ENCODE measurements at places on chromosomes 16 and 17.

DNA sequence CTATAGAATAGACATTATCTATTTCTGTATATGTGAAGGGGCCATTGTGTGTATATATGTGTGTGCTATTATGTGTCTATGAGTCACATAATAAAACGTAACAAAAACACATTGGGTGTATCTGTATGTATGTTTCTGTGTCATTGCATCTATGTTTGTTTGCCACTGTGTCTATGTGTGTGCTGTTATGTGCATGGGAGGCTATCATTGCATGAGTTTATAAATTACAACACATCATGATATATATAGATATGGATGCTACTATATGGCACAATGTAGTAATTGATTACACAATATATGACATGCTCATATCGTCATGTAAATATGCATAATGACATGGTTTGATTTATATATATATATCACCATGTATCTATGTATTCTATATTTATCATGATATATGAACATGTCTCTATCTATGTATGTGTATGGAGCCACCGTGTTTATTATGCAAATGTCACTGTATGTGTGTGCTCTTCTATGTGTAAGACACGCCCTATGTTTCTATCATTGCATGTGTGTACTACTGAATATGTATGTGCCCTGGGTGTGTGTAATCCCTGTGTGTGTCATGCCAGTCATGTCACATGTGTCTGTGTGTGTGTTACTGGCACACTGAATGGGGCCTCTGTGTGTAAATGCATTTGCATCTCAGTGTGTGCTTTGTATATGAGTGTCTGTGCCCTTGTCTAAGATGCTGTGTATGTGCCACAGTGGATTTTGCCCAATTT is 1.4 kb upstream of the TSPOAP1 start:
- peak; percentile 63 for DNase-seq

DNA sequence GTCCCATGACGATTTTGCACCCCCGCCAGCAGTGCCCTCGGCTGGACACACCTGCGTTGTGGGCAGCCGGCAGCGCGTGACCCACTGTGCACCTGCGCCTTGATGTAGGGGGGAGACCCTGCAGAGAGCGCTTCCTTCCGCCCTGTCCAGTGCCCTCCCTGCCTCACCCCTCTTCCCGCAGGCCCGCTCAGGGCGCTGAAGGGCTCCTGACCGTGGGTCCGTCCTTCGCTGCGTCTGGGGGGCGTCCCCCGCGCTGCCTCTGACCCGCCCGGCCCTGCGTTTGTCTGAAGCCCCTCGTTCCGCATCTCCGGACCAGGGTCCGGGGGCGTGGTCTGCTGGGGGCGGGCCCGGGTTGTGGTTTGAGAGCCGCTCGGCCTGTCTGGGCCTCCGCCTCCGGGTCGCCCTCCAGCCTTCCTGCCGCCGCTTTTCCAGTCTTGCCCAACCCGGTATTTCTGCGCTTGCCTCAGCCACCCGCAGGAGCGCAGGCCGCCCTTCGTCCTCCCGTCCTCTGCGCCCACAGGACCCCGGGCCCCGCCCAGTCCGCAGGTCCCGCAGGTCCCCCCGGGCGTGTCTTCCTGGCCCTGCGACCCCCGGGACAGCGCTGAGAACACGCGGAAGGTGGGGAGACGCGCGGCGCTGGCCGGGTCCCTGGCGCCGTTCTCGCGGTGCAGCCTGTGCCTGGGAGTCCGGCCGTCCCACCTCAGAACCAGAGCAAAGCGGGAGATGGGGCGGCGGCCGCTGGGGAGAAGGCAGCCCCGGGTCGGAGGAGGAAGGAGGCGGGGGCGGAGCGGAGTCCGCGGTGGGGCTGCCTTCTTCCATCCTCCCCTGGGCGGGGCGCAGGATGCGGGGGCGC is 4.0 kb upstream of the IL17C start:
- DNase-seq: peak; percentile 86

- no peak for DNase-seq
Observed at GRCh38 chr16:24132048-24132796, 123.9 kb upstream of the CACNG3 start.

- no peak for DNase-seq
Observed at GRCh38 chr16:78462288-78463208, 363.1 kb downstream of the WWOX start.

DNA sequence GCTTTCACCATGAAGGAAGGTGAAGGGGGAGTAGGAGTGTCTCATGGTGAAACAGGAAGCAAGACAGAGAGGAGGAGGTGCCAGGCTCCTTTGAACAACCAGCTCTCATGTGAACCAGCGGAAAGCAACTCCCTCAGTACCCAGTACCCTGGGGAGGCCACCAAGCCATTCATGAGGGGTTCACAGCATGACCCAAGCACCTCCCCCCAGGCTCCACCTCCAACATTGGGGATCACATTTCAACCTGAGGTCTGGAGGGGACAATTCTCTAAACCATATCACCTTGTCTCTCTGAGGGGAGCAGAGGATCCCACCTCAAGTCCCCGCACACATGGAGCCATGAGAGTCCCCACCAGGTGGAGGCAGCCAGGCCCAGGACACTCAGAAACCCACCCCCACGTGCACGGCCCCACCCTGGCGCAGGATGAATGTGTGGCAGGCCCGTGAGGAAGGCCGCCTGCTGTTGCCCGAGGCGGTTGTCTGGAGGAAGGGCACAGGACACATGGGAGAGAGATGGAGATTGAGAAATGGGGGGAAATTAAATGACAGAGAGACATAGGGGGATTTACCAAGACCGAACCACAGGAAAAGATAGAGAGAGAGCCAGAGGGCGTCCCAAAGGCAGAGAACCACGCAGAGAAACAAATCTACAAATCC is 85.9 kb downstream of the TMEM132E start:
- DNase-seq: no peak

DNA sequence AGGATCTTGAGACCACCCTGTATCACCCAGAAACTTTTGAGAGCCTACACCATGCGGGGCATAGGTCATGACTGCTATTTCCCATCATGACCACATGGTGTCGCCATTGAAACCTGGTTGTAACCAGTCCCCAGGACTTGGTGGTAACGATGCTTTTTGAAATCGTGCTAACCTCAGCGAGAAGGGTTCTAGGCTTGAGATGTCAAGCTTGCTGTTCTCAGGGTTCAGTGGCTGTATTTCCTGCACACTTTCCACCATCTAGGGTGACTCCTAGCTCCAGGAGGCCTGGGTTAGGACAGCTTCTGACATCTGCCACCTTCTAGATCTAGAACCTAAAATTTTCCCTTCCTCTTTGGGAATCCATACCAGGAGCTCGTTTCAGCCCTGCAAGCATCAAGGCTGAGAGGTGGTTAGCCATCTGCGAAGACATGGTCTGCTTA is 13.0 kb upstream of the SPNS3 start:
- peak; percentile 54 for DNase-seq

DNA sequence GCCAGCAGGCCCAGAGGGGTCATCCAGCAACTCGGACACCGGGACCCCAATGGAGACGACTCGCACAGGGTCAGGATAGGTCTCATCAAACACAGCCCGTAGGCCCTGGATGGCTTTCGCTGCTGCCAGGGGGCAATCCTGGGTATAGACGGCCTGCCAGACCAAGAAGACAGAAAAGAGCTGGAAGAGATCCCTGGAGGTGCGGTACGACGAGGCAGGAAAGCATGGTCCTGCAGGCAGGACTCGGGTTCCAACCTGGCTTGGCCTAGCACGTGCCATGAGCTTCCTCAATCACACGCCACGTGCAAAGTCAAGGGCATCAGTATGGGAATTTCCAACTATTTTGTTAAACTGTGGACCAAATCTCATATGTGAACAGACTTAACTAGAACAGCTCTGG is 6.3 kb upstream of the EXOSC6 start:
- DNase-seq: no peak

GRCh38 chr17:74393346-74393942 is 26.1 kb downstream of the GPR142 start:
- no peak for DNase-seq

DNA sequence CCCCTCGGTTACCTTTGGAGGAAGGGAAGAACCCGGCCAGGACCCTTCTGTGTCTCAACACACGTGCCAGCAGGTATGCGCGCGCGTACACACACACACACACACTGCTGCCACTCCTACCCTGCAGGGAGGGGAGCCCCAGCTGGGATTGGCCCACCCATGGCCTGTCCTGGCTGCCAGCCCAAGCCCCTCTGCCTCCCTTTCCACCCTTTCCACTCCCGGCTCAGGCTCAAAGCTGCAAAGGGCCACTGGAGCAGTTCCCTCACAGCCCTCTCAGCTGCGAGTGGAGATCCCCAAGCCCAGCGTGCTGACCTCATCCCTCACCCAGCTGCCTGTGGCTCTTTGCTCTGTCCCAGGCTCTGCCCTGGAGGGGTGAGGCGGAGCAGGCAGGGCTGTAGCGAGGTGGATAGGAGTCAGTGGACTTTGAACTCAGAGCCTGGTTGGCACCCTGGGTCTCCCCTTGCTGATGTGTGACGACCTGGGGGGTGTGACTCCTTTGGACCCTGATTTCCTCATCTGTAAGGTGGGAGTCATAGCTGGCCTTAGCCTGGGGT is 14.5 kb downstream of the KIF19 start:
- no peak for DNase-seq

DNA sequence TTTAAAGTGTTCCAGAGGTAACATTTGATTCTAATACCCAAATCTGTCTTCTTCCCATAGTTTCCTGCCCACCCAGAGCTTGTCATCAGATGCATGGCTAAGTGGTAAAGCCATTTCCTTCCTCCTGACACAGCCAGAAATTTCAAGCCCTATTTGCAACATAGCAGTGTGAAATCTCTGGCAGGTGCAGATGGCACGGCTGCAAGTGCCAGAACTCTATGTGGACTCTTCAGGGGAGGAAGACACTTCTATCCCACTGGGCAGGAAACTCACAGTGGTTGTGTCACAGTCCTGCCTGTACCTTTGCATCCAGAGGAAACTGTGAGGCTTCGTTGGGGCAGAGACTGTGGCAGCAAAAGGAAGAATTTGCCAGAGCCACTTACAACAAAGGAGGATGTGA is 13.2 kb downstream of the DYNLRB2 start:
- no peak for DNase-seq

DNA sequence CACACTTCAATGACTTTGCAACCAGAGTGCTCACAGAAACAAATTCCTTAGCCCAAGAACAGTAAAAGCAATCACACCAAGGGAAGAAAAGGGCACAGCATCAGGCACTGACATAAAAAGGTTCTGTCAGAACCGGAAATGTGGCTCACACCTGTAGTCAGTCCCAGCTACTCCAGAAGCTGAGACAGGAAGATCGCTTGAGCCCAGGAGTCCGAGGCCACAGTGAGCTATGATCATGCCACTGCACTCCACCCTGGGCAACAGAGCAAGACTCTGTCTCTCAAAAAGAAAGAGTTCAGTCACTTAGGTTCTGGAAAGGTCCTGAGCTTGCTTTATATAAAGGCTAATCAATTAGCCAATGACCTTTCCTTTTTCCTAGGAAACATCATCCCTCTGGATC is 22.7 kb downstream of the YWHAE start:
- no peak for DNase-seq

- no peak for DNase-seq
Observed at GRCh38 chr16:8795091-8795490, 2.3 kb downstream of the TMEM186 start.

GRCh38 chr17:36930583-36930900 is 6.7 kb upstream of the LHX1 start:
- DNase-seq: no peak

DNA sequence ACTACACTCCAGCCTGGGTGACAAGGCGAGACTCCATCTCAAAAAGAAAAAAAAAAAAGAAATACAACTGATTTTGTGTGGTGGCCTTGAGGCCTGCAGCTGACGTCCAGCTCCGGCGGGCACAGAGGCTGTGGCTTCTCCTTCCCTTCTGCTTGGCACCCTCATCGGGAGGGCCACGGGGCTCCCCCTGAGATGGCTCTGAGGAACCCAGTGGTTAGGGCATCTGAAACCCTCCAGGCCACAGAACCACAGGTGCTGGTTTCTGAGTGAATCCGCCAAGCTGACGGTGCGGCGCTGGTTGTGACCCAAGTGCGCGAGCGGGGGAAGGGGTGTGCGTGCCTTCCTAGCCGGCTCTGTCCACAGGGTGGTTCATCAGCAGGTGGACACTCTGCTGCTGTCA is 63.4 kb downstream of the LMF1 start:
- no peak for DNase-seq

GRCh38 chr17:79400989-79401703 is 209.7 kb downstream of the RBFOX3 start:
- DNase-seq: peak; percentile 55

- DNase-seq: no peak
Observed at GRCh38 chr16:11400076-11400475, 54.8 kb downstream of the RMI2 start.

- no peak for DNase-seq
Observed at GRCh38 chr17:77513045-77513444, 372.3 kb downstream of the SEC14L1 start.

GRCh38 chr16:58339452-58339981 is 44.7 kb upstream of the PRSS54 start:
- DNase-seq: no peak

- no peak for DNase-seq
Observed at GRCh38 chr16:25171390-25171789, 45.4 kb upstream of the AQP8 start.

DNA sequence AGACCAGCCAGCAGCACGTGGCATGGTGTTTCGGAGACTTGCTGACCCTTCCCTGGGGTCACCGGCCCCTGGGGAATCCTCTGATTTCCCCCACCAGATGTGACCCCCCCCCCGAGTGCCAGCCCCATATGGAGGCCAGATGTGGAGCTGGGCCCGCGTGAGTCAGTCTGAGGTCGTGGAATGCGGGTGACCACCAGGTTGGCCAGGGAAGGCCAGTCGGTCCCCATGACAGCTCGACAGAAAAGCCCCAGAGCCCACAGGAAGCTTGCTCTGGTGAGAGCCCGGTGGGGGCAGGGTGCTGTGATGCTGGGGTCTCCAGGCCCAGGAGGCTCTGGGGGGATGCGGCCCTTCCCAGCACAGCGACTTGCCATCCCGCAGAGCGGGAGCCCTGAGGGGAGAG is 209.0 kb downstream of the NTN1 start:
- no peak for DNase-seq

- DNase-seq: no peak
Observed at GRCh38 chr16:50553182-50553710, 5.0 kb downstream of the NKD1 start.

- peak; percentile 56 for DNase-seq
Observed at GRCh38 chr16:81424771-81425170, 19.8 kb upstream of the CMIP start.

GRCh38 chr16:4344983-4345835 is 5.9 kb downstream of the PAM16 start:
- no peak for DNase-seq

GRCh38 chr17:33288954-33289353 is 4.1 kb downstream of the ASIC2 start:
- DNase-seq: no peak

Data from stimulated activated naive B cell treated with anti-CD40 and anti-IgM and Interleukin-4, amounts not matched to agents 10 μg/mL and 1 μg/mL and 100 μg/mL, for 72 hours (primary cell).